CD8-positive, alpha-beta memory T cell (primary cell): ENCODE measurements at places on chromosomes 16 and 17.

GRCh38 chr16:84886497-84887090 is 66.8 kb downstream of the CRISPLD2 start:
- DNase-seq = no peak

DNA sequence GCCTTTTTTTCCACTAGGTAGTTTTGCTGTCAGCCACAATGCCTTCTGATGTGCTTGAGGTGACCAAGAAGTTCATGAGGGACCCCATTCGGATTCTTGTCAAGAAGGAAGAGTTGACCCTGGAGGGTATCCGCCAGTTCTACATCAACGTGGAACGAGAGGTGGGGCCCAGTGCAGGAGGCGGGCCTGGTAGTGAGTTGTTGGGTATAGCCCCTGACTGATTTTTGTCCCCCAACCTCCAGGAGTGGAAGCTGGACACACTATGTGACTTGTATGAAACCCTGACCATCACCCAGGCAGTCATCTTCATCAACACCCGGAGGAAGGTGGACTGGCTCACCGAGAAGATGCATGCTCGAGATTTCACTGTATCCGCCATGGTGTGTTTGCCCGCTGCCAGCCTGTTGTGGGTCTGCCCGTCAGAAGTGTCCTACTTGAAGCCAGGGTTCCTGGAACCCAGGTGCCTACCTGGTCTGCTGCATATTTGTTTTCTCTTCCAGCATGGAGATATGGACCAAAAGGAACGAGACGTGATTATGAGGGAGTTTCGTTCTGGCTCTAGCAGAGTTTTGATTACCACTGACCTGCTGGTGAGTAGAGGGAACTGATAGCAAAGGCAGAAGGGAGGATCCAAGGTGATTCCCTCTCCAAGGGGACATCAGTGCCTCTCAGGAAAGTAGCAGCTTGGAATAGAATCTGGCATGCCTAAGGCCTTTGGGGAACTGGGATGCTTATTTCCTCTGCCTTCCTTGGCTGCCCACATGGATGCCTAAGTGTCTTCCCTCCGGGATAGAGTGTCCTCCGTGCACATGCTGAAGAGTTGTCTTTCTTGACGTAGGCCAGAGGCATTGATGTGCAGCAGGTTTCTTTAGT is 1.9 kb upstream of the CD68 start:
- no peak for DNase-seq

DNA sequence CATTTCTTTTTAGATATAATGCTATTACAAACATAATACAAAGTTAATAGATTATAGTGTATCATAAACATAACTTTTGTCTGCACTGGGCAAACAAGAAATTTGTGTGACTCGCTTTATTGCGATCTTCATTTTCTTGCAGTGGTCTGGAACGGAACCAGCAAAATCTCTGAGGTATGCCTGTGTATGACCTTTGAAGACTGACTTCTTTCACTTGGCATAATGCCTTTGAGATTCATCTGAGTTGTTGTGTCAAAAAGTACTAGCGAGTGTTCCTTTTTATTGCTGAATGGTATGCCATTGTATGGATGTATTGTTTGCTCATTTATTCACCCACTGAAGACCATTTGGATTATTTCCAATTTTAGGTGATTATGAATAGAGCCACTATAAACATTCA is 69.2 kb downstream of the TANC2 start:
- no peak for DNase-seq

DNA sequence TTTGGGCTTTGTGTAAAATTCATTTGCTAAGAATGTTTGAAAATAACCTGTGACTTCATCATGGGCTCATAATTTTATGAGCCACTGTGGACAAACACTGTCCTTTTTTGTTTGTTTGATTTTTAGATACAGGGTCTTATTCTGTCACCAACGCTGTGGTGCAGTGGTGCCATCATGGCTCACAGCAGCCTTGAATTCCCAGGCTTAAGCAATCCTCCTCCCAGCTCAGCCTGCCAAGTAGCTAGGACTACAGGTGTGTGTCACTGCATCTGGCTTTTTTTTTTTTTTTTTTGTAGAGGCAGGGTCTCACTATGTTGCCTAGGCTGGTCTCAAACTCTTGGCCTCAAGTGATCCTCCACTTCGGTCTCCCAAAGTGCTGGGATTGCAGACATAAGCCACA is 8.3 kb downstream of the TEX2 start:
- DNase-seq = no peak

GRCh38 chr17:82204831-82205719 is 7.6 kb downstream of the CCDC57 start:
- no peak for DNase-seq

DNA sequence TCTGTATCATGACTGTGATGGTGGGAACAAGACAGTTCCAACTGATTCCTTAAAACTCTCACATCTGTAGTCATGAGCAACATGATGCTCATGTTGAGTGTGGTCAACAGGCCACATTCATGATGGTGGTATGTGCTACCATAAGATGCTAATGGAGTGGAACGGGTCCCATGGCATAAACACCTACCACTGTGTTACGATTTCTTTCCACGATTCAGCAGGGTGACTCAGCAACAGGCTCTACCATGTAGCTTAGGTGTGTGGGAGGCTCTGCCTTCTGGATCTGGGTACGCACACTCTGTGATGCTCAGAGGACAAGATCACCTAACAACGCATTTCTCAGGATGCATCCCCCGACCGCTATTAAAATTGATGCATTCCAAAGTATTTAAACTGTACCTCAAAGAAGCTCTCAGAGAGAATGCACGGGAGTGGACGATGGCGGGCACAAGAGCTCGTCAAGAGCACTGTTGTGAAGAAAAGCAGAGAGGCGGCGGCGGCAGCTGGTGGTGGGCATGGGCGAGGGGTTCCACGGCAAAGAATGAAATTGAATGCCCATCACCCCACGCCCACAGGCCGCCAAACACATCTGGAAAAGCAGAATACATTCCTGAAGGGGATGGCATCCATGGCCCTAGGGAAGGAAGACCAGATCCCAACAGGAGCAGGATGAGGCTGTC is 133.3 kb downstream of the ZNF778 start:
- DNase-seq = no peak
